Liver (tissue), 10 donors: ENCODE measurements at places on chromosomes 2 and 18. TPM values are rescaled to one million over a fixed set of nuclear protein-coding genes. Genes with fewer than 3 reads are reported as not detected.

The RPRM gene
- total RNA-seq, result not detected

- DNase-seq, result no peak
These were observed 174.7 kb downstream of the MC4R start for GRCh38 chr18:60197671-60198462.

DNA sequence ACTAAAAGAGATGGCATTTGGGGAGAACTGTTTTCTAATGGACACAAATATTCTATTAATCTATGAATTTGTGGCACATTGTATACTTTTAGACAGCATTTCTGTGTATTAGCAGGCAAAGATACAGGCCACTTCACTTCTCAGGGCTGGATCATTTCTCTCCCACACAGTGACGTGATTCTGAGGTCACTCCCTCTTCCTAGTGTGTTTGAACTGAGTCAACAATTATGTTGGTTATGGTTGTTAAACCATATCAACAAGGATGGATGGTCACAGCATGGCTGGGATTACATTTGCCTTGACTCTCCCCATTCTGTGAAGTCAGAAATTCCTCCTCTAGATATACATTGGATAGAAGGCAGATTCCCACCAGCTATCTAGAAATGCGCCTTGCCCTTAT is 11.6 kb downstream of the NOSTRIN start:
- no peak for DNase-seq

GRCh38 chr18:2223849-2224248 is 347.5 kb downstream of the METTL4 start:
- no peak for DNase-seq

DNA sequence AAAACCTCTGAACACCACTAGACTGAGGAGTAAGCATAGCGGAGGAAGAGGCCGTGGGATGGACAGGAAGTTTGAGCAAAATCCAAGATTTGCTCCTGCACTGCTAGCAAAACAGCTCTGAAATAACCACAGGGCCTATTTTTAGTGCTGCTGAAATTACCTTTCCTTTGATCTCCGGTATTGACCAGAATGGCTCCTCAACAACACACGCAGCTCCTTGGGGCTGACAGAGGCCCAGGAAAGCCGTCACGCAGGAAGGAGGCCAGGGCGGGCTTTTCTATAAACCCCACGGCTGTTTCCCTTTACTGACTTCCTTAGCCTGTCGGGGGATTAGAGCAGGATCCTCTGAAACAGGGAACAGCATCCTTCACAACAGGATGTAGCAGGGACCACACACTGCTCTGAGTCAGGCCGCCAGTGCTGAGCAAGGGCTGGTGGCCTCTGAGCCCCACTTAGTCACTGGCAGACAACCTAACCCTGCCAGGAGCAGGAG is 80.8 kb upstream of the LCLAT1 start:
- DNase-seq, result no peak

- no peak for DNase-seq
These were observed 38.0 kb downstream of the SLC4A1AP start for GRCh38 chr2:27701676-27702075.

The BCL2L11 gene
- 19.4 TPM for total RNA-seq

GRCh38 chr2:204726831-204727230 is 181.6 kb downstream of the PARD3B start:
- no peak for DNase-seq

DNA sequence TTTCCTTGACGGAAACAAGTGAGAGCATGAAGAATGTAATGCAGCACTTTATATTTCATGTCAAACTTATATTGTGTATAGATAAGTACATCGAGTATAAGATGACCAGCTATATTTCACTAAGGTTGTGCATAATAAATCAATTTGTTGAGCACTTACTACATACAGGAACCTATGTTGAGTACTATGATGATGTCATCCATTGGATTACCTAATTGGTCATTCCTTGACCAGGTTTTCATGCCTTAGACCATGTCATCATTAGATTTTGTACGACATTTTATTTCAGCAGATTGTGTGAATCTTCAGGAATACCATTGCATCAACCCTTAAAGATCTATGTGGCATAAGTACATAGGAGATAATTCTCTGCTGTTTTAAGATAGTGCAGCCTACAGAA is 119.7 kb downstream of the CPS1 start:
- DNase-seq, result no peak

- DNase-seq, result no peak
These were observed 46.0 kb downstream of the CYP27C1 start for GRCh38 chr2:127174136-127174535.

- no peak for DNase-seq
These were observed 20.3 kb upstream of the ASNSD1 start for GRCh38 chr2:189641002-189641401.

- DNase-seq, result no peak
These were observed 147.7 kb upstream of the DTNA start for GRCh38 chr18:34562252-34562870.

- no peak for DNase-seq
These were observed 40.6 kb upstream of the MAP2 start for GRCh38 chr2:209383212-209383611.

The NMUR1 gene
- total RNA-seq, result 0.84 TPM

DNA sequence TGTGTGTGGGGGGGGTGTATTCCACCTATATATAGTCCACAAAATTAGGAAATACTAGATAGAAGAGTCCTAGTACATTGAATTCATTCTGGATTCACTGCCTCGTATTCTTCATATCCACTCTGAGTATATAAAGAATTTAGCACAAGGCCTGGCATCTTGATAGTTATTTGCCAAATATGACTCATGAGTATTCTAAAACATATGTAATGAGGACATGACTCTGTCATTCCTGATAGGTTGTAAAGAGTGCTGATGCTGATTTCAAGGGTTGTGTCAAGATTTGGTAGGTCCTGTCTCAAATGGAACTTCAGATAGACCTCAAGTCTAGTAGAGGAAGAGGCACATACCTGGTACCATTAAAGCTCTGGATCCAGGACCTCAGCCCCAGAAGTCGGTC is 173.4 kb upstream of the BOD1L2 start:
- no peak for DNase-seq

The PARD6G gene
- 2.4 TPM for total RNA-seq

DNA sequence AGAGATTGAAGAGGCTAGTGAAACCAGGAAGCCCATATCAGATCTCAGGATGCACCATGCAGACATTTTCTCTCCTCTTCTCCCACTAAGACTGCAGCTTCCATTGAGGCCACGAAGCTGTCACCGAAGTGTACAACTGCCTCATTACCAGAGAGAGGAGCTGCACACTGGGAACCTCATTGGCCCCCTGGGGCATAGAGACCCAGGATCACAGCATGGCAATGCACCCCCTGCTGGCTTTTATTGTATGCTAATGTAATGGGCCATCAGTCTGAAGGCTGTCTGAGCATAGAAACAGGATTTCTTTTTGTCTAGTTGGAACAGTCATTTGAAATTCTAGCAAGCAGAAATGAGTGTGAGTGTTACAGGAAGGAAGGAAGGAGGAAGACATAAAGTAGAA is 861.6 kb upstream of the CELF4 start:
- no peak for DNase-seq

The CYP26B1 gene
- total RNA-seq, result 1.8 TPM

DNA sequence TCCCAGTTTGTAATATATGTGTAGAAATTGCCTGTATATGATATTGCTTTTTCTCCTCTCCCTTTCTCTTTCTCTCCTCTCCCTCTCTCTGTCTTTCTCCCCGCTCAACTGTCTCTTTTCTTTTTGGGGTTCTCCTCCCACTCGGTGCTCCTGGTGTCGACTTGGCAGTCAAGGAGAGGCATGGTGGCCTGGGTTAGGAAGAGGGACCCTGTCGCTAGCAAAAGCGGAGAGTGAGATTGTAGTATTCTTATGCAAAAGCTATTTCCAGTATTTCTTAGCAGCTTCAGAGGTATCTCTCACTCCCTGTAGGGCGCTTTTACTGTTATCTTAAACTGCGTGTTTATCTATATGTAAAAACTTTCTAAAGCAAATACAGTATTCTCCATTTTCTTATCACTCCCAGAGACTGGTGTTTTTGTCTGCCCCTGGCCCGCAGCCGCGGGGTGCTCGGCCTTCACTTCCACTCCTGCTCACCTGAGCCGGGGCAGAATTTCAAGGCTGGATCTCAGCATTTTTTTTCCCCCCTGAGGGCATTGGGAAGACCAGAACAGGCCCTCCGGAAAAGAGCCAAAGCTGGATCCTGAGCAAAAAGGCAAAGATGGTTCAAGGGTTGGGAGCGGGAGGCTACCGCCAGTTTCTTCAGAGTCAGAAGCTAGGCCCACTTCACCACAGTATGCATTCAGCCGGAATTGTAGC is 4.3 kb downstream of the SIX3 start:
- DNase-seq, result no peak

GRCh38 chr2:86254576-86255538 is 55.6 kb downstream of the MRPL35 start:
- no peak for DNase-seq

The ELOA2 gene
- not detected for total RNA-seq

GRCh38 chr18:60649107-60649506 is 276.5 kb upstream of the MC4R start:
- DNase-seq, result no peak
